GM23338 (cell line): ENCODE measurements at places on chromosomes 12 and 14. TPM values are rescaled to one million over a fixed set of nuclear protein-coding genes. Genes with fewer than 3 reads are reported as not detected.

Gene PPFIA2
- 5.9 and 7.2 TPM in 2 replicates for total RNA-seq

Gene PRICKLE1
- total RNA-seq, result 13.7 and 51.7 TPM in 2 replicates

DNA sequence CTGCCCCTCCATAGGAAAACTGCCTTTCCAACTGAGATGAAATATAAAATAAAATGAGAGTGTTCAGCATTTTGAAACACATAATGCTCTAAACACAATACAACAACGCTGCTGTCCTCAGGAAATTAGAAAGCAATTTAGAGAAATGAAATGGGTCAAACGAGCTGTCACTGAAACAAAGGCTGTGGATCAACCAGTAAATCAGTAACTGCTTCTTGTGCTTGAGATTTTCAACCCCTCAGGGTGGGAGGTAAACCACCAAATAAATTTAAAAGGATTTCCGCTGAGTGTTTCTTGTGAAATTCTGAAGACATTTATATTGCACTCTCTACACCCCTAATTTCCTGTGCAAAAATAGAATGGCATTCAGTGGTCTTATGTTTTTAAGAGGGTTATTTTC, 657.1 kb upstream of the SEL1L start:
- no peak for DNase-seq
- no peaks in the 10 kb centered on the region for H3K4me1 ChIP-seq
- no peaks in the 10 kb centered on the region for H3K36me3 ChIP-seq
- H3K4me3 ChIP-seq, result no peak overlapping the region
- H3K27me3 ChIP-seq, result no peaks in the 10 kb centered on the region

Gene TMEM132C
- total RNA-seq, result 0.04 TPM in 1 of 2 replicates, not detected in the other

DNA sequence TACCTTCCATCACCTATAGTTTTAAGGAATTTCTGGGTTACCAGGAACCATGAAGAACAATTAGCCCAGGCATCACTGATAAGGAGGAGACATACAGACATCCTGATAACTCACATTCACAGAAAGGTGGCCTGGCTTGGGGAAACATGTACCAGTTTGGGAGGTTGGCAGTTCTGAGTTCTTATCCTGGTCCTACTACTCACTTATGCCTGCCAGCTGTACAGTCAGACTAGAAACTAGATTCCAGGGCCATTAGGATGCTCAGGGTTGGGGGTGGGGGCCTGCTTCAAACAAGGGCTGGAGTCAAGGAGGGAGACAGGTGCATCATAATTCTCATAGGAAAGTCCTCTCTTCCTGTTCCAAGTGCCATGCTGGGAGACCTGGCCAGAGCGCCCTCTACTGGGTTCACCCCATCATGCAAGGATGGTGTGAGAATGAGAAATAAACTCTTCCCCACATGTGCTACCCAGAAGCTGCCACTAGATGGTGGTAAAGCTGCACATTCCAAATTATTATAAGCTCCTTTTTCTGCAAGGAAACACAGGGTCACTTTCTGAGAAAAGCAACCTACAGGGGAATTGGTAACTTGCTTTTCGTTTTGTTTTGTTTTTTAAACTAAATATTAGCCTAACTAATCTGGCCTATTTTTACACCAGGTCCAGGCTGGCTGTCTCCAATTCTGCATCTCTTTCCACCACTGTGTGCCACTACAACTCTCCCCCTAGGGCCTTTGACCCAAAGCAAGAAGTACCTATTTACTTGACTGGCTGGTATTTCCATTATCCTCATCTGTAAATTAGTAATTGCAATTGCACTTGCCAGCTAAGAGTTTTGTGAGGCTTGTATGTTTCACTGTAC, 14.5 kb downstream of the OAS2 start:
- peaks cover 22% of the 10 kb centered on the region; the same call in 1 of the 2 replicates for H3K4me1 ChIP-seq
- H3K36me3 ChIP-seq, result no peaks in the 10 kb centered on the region
- peak; percentile 84 for DNase-seq
- H3K27ac ChIP-seq, result no peak overlapping the region

Gene LBHD2
- not detected in 2 replicates for total RNA-seq

- no peaks in the 10 kb centered on the region for H3K27me3 ChIP-seq
- no peak overlapping the region for H3K27ac ChIP-seq
- DNase-seq, result no peak
- H3K4me1 ChIP-seq, result peaks cover 41% of the 10 kb centered on the region
- H3K36me3 ChIP-seq, result peaks cover 4% of the 10 kb centered on the region; the same call in 1 of the 2 replicates
- no peak overlapping the region for H3K4me3 ChIP-seq
Measured at GRCh38 chr14:33930439-33930838, 20.4 kb downstream of the EGLN3 start.

Gene SLC48A1
- total RNA-seq, result 9.0 and 16.8 TPM in 2 replicates

Gene RHOJ
- total RNA-seq, result 0.17 TPM in 1 of 2 replicates, not detected in the other

DNA sequence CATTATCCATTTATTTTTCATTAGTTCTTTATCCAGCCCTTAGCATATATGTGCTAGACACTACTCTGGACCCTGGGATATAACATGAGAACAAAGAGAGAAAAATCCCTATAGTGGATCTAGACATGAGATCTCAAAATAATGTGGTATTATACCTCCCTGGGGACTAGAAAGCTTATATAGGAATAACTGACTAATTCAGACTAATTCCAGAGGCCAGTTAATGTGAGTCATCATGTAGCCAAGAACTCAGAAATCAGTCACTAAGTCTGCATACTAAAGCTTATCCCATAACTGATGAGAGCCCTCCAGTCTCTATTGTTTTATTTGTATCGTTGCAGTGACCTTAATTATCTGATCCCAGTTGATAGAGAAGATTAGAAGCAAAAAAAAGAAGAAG, 267.1 kb upstream of the RGS6 start:
- H3K36me3 ChIP-seq, result no peaks in the 10 kb centered on the region
- H3K27ac ChIP-seq, result no peak overlapping the region
- H3K4me1 ChIP-seq, result peaks cover 14% of the 10 kb centered on the region
- no peak for DNase-seq

DNA sequence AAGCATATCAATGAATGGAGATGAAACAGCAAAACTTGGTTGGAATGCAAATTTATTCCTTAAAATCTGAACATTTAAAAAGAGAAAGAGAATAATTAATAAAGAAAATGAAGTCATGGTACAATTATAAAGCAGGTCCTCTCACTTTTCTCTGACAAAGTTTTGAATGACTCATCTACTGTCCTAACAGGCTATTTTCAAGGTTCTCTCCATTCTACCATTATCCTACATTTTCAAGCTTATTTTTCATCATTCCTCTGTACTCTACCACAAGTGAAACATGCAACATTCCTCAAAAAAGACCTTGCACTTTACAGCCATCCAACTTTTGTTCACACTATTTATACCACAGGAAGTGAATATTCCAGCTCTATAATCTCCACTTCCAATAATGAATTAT, 36.9 kb upstream of the AP4S1 start:
- H3K27ac ChIP-seq, result no peak overlapping the region
- peaks cover 15% of the 10 kb centered on the region; the same call in 1 of the 2 replicates for H3K4me1 ChIP-seq
- no peaks in the 10 kb centered on the region for H3K36me3 ChIP-seq

GRCh38 chr12:132375747-132376463, 46.5 kb upstream of the GALNT9 start:
- no peaks in the 10 kb centered on the region for H3K4me1 ChIP-seq
- no peak overlapping the region for H3K4me3 ChIP-seq
- no peak overlapping the region for H3K27ac ChIP-seq
- peaks cover 40% of the 10 kb centered on the region for H3K27me3 ChIP-seq
- no peaks in the 10 kb centered on the region for H3K36me3 ChIP-seq
- no peak for DNase-seq

DNA sequence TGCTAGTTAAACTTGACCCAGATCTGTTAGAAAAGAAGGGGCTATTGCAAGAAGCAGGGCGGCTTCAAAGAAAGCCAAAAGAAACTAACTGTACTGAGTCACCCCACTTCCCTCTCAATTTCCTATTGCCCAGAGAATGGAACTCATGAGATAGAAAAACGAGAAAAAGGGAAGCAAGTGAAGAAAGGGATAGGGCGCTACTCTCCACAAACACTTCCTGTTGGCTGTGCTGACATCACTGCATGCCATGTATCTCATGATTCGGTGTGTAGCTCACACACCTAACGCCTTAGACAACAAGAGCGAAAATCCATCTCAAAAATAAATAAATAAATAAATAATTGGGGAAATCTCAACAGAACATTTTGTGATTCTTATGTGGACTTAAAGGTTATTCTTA, 13.0 kb upstream of the P2RX4 start:
- no peak for DNase-seq
- no peak overlapping the region for H3K27ac ChIP-seq
- H3K4me1 ChIP-seq, result no peaks in the 10 kb centered on the region
- no peaks in the 10 kb centered on the region for H3K27me3 ChIP-seq
- H3K4me3 ChIP-seq, result no peak overlapping the region

- H3K4me1 ChIP-seq, result no peaks in the 10 kb centered on the region
- H3K27ac ChIP-seq, result no peak overlapping the region
- H3K4me3 ChIP-seq, result no peak overlapping the region
- H3K27me3 ChIP-seq, result no peaks in the 10 kb centered on the region
- DNase-seq, result no peak
Measured at GRCh38 chr12:78120306-78120705, 289.6 kb downstream of the NAV3 start.

GRCh38 chr12:70267550-70267949, 24.3 kb downstream of the CNOT2 start:
- DNase-seq, result no peak
- H3K4me1 ChIP-seq, result peaks cover 30% of the 10 kb centered on the region
- no peaks in the 10 kb centered on the region for H3K27me3 ChIP-seq
- H3K27ac ChIP-seq, result no peak overlapping the region
- no peaks in the 10 kb centered on the region for H3K36me3 ChIP-seq

Gene FSCB
- total RNA-seq, result 0.07 and 0.12 TPM in 2 replicates

Gene RNASE4
- total RNA-seq, result 1.6 and 2.0 TPM in 2 replicates

Gene LUM
- not detected in 2 replicates for total RNA-seq

Gene WDHD1
- 65.4 and 71.3 TPM in 2 replicates for total RNA-seq

DNA sequence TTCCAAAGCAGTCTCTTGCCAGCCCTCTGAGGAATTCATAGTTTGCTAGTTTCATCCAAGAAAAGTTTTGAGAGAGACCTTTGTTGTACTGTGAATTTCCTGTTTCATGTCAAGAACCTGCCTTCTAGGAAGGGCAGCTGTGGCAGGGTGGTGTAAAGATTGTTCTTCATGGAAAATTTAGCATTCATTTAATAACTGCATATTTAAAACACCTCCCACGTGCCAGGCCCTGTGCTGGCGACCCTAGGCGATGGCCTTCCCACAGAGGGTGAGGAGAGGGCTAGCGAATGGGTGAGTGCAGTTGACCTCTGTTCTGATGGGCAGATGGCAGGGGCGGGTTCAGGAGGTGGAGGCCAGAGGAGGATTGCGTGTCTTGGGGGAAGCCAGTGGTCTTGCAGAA, 43.2 kb downstream of the MLXIP start:
- H3K4me3 ChIP-seq, result no peak overlapping the region
- H3K27ac ChIP-seq, result no peak overlapping the region
- no peak for DNase-seq

Gene IGF1
- total RNA-seq, result not detected in 2 replicates

Gene BHLHE41
- 1.6 and 3.7 TPM in 2 replicates for total RNA-seq

DNA sequence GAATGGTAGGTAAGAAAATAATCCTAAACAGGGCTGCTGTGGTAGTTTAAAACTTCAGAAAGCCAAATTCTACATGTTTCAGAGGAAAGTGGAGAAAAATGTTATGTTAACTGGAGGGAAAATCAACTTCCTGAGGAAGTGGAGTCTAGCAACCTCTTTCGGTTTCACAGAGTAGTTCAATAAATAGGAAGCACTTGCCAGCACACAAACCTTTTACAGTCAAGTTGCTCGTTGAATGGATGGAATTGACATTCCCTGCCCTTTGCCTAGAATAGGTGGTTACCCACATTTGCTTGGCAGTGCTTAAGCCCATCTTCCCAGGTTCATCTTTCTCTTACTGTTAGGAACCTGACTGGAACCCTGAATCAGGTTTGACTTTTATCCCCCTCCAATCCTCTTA, 15.9 kb downstream of the ANKRD13A start:
- no peak overlapping the region for H3K4me3 ChIP-seq
- H3K27me3 ChIP-seq, result no peaks in the 10 kb centered on the region
- H3K27ac ChIP-seq, result no peak overlapping the region
- DNase-seq, result no peak

DNA sequence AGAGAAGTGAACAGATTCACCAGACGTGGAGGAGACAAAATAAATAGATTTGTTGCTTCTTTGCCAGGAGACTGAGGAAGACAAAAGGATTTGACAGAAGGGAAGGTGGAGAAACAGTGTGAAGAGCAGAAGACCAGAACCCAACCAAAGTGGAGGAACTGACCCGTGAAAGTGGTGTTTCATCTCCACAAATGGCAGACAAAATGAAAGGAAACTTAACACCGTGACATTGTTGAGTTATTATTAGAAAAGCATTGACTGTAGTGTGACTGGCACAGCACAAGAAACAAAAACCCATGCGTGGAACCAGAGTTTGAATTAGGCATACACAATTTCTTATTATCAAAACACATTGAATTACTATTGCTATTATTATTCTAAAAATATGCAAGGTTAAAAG, 518.1 kb downstream of the TMEM121 start:
- peaks cover 13% of the 10 kb centered on the region for H3K36me3 ChIP-seq
- H3K27ac ChIP-seq, result no peak overlapping the region

DNA sequence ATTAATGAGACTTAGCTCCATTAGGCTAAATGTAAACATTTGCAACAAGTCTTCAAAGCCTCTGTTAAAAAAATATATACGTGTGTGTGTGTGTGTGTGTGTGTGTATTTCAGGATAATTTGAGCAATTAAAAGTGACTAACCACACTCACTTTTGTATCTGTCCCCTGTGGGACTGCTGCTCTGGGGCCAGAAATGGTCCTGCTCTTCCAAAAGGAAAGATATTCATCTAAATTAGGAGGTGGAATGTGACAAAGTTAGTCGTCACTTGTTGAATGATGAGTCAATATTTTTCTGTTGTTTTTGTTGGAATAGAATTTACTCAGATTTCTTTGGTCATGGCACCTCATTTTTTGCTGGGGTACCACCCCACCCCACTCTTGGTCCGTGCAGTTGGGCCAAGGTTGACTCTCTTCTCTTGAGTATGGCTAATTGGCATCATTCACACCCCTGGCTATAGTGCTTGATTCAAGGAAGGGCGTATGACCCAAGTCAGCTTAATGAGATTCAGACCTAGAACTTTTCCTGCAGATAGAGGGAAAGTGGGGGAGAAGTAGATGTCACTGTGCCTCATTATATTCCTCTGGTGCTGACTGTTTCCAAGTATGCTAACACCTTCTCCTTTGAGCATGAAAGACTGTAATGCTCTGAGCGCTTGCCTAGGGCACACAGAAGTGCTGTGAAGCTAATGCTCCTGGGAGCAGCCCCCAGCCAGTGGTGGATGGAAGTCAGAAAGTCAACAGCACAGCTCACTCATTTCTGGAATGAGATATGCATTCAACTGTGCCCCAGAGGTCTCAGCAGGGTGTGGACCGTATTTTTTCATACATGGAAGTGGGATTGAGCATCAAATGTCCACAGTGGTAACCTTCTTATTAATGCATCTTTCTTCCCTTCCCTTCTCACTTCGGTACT, 577.0 kb upstream of the TBX3 start:
- H3K4me3 ChIP-seq, result no peak overlapping the region
- no peak for DNase-seq
- no peaks in the 10 kb centered on the region for H3K27me3 ChIP-seq

DNA sequence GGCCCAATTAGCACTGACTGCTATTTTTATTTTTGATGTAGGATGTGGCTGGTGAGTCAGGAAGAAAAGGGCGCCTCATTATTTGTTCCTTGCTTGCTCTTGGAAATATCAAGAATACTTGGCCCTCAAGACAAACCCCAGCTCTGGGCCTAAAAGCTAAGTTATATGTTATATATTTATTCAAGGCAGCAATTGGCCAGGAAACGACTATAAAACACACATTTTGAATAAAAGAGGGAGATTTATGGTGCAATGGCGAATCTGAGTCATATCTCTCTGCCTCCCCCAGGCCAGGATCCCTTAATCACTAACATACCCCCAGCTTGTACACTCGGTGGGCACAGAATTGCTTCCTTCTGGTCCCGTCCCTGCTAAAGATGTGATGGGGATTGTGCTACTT, 63.3 kb downstream of the TBX5 start:
- H3K4me1 ChIP-seq, result peaks cover 7% of the 10 kb centered on the region; the same call in 1 of the 2 replicates
- H3K36me3 ChIP-seq, result no peaks in the 10 kb centered on the region
- H3K4me3 ChIP-seq, result no peak overlapping the region
- H3K27ac ChIP-seq, result no peak overlapping the region
- no peak for DNase-seq
- no peaks in the 10 kb centered on the region for H3K27me3 ChIP-seq
